ENCODE measurements at places on chromosomes 2 and 18.

- DNase-seq = no peak
These were observed 23.2 kb downstream of the GPR39 start for GRCh38 chr2:132439703-132440398.

DNA sequence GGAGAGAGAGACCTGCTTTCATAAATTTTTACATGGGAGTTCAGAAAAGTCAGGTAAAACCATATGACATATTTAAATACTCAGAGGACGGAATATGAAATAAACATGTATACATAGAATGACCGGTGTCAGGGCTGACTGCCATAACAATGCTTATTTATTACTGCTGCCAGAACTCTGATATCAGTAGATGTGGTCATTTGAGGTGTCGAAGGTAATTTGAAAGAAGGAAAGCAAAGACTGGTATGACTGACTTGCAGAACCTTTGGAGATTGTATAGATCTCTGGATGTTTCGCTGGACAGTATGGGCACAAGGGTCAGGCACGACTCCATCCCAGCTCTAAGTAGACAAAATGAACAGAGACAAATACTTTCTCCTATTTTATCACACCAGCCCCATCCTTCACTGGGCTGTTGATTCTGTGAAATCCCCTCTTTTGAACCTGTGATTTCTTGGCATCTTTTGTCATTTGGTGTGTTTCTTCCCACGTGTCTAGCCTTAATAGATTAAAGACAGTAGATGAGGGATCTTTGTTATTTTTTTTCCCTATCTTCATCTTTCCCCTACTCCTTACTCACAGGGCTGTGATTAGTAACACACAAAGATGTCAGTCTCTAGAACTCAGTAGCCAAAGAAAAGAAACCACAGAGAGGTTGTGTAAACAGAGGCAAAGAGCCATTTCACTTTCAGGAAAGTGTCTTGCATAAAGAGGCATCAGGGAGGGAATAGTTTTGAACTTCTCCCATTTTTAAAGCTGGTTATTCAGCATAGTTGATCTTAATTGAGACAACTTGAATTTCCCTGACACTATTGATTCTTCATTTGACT, 61.6 kb downstream of the ICOS start:
- no peak for DNase-seq

DNA sequence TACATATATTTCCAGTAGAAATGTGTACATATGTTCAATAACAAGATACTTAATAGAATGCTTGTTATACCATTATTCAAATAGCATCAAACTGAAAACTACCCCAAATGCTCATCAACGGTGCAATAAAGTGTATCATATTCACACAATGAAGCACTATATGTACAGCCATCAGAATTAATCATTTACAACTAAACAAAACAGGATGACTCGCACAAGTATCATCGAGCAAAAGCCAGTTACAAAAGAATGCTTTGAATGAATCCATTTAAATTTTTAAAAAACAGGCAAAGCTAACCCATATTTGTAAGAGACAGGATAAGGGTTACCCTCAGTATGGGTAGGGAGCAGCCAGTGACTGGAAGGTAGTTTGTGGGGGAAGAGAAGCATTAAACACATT, 132.8 kb upstream of the PDE1A start:
- no peak for DNase-seq

GRCh38 chr2:42110641-42111322, 58.4 kb upstream of the EML4 start:
- no peak for DNase-seq

DNA sequence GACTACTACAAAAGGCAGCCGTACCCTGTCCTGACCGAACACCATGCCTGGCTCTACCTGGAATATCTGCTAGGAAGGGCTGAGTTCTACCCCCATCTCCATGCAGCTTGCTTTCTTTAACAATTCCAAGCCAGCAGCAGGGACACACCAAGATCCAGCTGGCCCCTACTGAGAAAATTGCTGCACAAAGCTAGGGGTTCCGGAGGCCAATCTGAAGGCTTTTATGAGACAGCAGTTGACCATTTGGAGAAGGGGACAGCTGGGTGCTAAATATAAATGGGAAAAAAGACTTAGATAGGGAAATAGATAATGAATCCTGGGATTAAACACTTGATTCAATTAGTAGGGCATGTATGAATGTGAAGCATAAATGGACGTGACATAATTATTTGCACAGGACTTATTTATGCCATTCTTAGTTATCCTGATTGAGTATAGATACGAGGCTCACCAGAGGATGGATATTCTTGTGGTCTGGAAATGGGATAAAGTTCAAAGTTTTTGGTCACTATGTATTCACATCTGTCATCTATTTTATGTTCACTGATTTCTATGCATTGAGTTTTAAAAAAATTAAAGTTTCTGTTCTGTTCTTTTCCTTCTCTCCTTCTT, 204.0 kb downstream of the ZNF521 start:
- DNase-seq = no peak

All from activated CD8-positive, alpha-beta memory T cell treated with anti-CD3 and anti-CD28 coated beads for 1 hour (primary cell).